Femur (tissue), 1 donor: ENCODE measurements at places on chromosomes 7 and 10.
A peak's percentile ranks its signal among the peaks of the same experiment; 100 is the strongest.

GRCh38 chr7:129875745-129876411, 76.9 kb downstream of the UBE2H start:
- no peak for DNase-seq

DNA sequence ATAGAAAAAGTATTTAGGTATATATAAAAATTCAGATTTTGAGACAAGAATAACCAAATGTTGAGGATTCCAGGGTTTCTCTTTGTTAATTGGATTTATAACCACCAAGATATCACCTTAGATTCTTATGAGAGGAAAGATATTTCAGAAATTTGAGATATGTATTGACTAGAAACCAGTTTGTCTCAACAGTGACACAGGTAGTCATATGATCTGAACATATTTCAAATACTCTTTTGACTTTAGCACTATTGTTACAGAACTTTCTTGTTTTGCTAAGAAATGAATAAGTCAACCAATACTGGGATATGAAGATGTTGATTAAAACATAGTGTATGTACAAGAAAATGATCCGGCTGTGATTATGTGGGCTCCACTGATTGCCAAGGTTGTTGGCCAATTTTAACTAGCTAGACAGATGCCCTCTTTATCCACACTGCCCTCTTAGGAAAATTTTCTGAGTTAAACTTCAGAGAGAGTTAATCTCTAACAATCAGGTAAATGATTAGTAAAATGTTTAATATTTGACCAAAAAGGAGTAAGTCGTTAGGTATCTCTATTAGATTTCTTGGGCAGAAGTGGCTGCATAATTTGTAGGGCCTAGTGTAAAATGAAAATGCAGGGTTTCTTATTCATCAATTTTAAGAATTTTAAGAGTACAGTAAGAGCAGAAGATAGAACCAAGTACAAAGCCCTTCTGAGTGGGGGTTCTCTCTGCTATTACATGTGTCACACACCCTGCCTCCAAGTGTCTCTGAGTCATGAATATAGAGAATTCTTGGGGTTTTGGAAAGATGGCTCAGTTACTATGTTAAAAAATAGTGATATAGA, 376.0 kb downstream of the TFEC start:
- DNase-seq: no peak

GRCh38 chr10:71636588-71636987, 83.0 kb downstream of the C10orf105 start:
- DNase-seq: no peak

- DNase-seq: no peak
These were observed 7.7 kb upstream of the NRBF2 start for GRCh38 chr10:63125459-63125858.

DNA sequence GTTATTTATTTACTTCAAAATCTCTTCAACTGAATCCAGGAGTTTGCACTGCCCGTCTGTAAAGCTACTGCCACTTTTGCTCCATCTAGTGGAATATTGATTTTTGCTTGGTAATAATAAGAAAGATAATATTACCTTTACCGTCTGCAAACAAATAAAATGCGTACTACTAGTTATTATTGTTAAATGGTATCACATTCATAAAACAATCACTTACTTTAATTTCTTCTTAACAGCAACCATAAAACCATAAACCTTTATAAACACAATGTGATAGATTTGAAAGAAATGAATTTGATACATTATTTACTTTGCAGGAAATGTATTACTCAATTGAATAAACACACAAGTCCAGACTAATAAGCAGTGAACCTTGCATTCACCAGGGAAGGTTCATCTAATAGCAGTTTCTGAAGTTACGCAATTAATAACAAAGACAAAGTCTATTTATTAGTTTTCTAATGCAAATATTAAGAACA, 6.4 kb downstream of the AGMO start:
- DNase-seq: no peak

DNA sequence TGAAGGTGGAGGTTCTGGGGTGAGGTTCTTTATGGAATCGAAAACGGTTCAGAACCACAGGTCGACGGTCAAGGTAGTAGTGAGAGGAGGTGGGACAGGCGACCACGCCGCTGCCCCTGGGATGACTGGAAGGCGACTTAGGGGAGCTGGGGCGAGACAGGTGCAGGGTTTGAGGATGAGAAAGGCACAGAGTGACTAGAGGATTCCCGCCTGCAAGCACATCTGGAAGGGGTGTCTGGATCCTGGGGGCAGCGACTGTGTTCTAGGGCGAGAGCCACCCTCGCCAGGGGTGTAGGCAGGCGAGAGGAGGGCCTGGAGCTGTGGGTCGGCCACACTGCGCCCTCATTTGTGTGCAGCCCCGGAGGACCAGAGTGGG, 468 bp upstream of the IRF5 start:
- DNase-seq: no peak

- no peak for DNase-seq
These were observed 24.0 kb upstream of the A1CF start for GRCh38 chr10:50909334-50910014.

- DNase-seq: no peak
These were observed 135.6 kb downstream of the TCERG1L start for GRCh38 chr10:131175891-131176290.

- no peak for DNase-seq
These were observed 29.5 kb upstream of the EBF3 start for GRCh38 chr10:129993621-129994020.

DNA sequence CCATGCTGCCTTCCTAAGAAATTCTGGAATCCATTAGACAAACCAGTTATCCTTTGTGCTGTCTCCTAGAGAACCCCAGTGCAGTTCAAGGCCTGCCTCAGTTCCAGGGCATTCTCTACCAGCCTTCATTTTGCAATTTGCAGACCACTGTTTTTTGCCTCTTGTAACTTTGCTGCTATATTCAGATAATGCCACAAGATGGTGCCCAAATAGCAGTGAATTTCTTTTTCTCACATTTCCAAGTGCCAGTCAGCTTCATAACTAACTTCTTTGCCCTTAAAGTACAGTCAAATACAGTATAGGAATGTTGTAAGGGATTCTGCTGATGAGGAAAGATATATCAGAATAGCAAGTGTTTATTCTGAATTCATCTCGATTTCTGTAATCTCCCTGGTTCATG, 25.2 kb downstream of the LOXL4 start:
- DNase-seq: no peak

DNA sequence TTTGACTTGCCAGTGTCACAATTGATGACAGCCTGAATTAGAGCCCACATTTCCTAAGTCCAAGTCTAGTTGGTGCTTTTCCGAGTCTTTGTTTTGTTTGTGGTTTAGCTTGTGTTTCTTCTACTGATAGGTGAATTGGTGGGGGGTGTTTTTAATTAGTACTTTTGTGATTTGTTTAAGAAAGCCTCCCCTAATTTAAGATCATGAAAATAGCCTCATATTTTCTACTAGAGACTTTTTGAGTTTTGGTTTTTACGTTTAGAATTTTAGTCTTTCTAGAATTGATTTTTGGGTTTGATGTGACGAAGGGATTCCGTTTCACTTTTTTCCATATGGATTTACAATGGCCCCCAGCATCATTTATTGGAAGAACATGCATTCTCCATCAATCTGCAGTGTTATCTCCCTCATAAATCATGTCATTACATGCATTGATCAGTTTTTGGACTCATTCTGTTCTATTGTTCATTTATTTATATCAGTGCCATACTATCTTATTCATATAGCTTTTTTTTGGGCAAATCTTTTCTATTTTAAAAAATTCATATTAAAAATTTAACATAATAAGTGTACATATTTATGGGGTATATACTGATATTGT, 32.8 kb downstream of the BTRC start:
- no peak for DNase-seq

DNA sequence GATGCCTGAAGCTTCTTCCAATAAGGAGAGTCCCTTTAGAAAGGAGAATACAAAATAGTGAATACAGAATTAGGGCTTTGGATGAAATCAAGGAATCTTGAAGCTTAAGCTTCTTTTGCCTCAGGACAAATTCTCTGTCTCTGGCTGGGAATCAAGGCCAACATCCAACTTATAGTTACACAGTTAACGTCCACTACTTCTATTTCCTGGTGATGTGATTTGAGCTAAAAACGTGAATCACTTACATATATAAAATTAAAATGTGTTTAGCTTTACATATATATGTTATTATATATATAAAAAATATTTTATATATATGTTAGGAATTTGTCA, 11.4 kb upstream of the INPP5F start:
- no peak for DNase-seq

GRCh38 chr7:35694161-35694783, 663 bp downstream of the HERPUD2 start:
- DNase-seq: no peak

- DNase-seq: no peak
These were observed 1183.7 kb upstream of the SORCS1 start for GRCh38 chr10:108348215-108348614.

GRCh38 chr7:90579181-90579688, 16.9 kb upstream of the CDK14 start:
- DNase-seq: no peak

DNA sequence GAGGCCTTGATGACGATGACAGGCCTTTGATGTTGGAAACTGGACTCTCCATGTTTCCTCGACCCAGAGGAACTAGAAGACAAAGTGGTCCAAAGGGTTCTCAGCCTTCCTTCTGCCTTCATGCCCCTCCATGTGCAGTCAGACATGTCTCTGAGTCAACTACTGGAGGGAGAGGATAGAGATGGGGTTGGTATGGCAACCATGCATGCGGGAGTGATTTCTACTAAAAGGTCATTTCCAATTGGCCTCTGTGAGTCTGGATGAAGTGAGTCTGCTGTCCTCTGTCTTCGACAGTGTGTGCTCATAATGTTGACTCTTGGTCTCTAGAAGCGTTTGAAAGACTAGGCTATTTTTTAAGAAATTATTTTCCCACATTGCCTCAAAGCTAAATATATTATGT, 29.2 kb downstream of the STK17A start:
- DNase-seq: no peak

DNA sequence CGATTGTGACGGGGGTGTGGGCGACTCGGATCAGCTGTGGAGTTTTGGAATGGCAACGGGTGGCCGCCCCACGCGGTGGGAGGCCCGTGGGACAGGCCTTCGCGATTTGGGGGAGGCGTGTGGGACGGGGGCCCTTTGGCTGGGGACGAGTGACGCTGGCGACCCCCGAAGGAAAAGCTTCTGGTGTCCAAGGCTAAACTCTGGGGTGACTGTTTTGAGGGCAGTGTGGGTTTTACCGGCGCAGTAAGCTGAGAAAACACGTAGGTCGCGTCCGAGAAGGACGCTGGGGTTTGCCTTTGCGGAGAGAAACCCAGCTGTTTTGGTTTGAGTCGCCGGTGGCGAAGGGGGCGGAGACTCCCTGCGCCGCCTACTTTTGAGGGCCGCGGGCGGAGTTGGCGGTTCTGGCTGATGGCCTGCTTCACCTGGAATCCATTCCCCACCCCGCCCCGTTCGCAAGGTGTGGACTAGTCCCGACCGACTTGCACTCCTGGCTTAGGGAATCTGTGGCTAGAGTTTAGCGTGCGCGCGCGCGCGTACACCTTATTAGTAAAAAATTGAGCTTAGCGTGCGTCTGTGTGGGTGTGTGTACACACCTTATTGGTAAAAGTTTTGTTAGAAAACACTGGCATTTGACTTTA, 606 bp downstream of the TAX1BP1 start:
- DNase-seq: peak; percentile 87

- peak; percentile 56 for DNase-seq
These were observed at the start of gene NEURL1 for GRCh38 chr10:103493362-103493915. NEURL1 (plus strand) TSS chr10:103493705; CDS start chr10:103494388, 683 bp downstream.

- DNase-seq: no peak
These were observed 26.2 kb upstream of the ZNF716 start for GRCh38 chr7:57423768-57424167.

- DNase-seq: no peak
These were observed 133.9 kb upstream of the TPK1 start for GRCh38 chr7:144969787-144970186.

GRCh38 chr10:62852961-62853702, 37.0 kb upstream of the EGR2 start:
- no peak for DNase-seq

- no peak for DNase-seq
These were observed 210.2 kb upstream of the SLC26A5 start for GRCh38 chr7:103656221-103656620.

DNA sequence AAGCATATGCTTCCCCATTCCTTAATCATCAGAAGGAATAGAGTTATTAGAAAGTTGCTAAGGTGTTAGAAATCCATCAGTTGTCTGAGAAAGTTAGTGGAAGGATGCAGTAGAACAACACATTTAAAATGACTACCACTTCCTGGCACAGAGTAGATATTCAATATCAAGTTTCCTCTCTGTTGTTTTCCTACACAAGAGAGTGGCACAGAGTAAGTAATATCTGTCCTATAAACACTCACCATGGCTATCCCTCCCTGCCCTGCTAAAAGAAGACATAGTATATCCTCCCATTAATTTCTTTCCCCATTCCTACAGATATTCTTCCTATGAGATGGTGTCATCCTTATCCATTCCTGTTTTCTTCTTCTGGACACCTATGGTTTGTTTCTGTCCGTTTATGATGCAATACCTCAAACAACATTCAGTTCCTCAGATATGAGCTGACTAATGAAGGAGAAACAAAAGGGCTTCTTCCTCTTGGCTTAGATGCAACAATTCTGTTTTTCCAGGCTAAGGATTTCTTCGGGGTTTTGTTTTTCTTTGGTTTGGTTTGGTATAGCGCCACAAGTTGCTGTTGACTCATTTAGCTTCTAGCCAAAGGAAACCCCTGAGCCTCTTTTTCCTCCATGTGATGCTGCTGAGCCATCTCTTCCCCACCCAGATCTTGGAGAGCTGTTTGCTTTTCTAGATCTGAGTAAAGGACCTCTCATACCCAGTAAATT, 32.9 kb upstream of the BPGM start:
- peak; percentile 37 for DNase-seq

GRCh38 chr10:33635967-33636515, 301.6 kb upstream of the NRP1 start:
- no peak for DNase-seq

DNA sequence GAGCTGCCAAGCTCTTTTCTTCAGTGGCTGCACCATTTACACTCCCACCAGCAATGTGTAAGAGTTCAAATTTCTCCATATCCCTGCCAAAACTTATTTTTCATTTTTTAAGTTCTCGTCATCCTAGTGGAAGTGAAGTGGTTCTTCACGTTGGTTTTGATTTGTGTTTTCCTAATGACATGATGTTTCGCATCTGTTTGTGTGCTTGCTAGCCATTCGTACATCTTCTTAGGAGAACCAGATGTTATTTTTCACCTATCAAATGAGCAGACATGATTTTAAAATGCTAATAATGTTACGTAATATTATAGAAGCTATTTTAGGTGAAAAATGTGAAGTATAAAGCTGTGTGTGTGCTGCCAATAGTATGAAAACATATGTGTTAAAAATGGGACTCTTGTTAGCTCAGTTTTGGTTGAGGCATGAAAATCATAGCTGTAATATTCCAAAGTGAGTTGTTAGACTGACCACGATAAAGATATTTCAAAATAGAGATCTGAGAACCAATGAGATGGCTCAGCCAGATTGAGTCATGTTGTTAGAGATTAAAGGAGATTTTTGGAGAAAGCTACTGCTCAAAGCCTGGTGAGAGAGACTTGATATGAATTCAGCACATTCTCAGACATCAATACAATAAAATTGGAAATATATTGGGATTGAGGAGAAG, 25.9 kb upstream of the GALNT11 start:
- DNase-seq: no peak
